ENCODE measurements at places on chromosomes 1 and 21.

DNA sequence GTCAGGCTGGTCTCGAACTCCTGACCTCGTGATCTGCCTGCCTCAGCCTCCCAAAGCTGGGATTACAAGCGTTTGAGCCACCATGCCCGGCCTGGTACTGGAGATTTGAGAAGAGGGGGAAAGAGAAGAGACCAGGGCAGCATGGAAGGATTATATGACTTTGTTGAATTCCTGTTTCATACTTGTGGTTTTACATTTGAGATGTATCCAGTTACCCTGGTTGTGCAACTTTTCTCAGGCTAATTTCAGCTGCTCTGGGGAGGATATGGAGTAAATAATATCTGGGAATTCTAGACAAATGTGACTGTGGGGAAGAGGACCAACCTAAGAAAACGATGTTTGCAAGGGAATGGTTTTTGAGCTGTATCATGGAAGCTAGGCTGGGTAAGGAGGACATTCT, 89.5 kb upstream of the GREM2 start:
- DNase-seq: no peak

- no peak for DNase-seq
Measured at GRCh38 chr1:153262070-153262366, 2.5 kb downstream of the LORICRIN start.

- no peak for DNase-seq
Measured at GRCh38 chr1:152451254-152451653, 37.2 kb upstream of the CRNN start.

GRCh38 chr1:189708674-189709073, 769.0 kb downstream of the BRINP3 start:
- DNase-seq: no peak

DNA sequence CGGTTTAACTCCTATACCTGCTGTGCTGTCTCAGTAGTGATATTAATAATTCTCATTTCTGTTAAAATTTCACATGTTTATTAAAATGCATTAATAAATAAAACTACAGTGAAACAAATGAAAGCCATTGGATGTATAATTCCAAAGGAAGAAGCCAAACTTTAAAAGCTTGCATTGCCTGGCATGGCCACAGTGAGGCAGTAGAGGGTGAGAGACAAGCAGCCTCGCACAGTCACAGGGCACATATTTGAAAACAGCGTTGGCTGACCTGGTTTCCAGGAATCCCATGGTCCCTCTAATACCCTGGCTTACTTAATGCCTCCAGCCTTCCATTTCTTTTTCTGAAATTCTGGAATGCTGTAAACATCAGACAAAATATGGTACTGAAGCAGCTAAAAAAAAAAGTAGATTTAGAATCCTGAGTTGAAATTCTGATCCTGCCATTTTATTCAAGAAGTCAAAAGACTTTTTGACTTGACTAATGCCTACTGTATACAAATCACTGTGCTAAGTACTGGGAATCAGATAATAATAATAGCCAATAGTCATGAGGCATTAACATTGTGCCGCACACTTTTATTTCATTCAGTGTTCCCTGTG, 6.7 kb upstream of the RNASEL start:
- peak; percentile 76 for DNase-seq

GRCh38 chr1:87878873-87879272, 550.2 kb downstream of the LMO4 start:
- DNase-seq: no peak

DNA sequence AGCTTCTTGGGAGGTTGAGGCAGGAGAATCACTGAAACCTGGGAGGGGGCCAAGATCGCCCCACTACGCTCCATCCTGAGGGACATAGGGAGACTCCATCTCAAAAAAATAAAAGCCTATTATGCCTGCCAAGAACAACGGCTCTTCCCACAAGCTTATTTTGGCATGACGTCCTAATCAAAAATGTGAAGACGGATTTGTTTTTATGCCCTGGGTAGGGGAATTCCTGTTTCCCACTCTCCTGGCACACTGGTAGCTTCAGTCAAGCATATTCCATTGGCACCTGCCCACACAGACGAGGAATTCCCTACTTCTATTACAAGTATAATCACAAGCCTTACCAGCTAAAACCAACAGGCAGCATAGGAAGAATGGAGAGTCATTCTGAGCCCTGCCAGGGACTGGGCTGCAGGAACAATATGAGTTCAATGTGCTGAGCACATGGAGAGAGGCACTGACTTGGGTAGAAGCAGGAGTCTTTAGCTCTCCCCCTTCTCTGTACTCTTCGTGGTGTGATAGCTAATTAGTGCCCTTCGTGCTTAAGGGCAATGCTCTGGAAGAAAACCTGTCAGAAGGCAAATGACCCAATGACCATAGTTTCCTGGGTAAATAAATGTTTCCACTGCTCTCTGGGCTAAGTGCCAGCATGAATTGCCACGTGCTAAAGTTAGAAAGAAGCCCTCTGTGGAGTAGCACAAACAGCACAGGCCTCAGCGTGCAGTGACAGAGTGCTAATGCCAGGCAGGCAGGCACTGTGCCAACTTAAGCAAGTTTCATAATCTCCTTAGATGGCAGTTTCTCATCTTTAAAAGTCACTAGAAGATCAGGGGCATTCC, 16.8 kb downstream of the TNFSF4 start:
- no peak for DNase-seq

- DNase-seq: peak; percentile 10
Measured at GRCh38 chr1:166884040-166884642, 8.1 kb upstream of the TADA1 start.

GRCh38 chr1:112698366-112699310, 8.3 kb downstream of the RHOC start:
- no peak for DNase-seq

DNA sequence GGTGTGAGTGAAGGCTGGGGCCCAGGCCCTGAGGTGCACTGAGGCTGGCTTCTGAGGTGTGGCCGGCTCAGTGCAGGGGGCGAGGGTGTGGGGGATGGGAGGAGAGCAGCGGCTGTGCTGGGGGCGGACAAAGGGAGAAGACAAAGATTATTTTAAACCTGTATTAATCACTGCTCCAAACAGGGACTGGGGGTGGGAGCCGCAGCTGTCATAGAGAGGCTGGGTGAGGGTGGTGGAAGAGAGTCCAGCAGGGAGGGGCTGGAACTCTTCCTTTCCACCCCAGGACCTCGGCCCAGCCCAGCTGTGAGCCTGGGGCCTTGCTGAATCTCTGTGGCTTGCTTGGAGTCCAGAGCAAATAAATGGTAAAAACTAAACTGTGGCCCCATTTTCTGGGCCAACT, 106.9 kb downstream of the KCND3 start:
- DNase-seq: no peak

GRCh38 chr1:119275145-119276134, 93.1 kb upstream of the HAO2 start:
- DNase-seq: peak; percentile 27

GRCh38 chr1:82346141-82346540, 545.4 kb downstream of the ADGRL2 start:
- DNase-seq: no peak

DNA sequence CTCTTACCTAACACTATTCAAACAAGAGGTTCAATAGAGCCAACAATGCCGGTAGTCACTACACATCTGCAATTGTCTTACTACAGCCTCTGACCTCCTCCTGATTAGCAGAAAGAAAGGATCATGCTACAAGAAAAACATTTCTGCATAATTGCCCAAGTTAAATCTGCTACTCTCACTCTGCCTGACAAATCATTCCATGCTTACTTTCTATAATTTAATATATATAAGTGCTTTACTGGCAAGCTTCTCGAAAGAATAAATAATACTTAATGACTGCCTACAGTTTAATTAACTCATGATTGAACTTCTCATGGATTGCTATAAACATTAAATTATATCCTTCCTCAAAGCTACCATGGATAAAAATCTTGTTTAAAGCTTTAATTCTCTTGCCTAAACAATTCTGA, 156.0 kb downstream of the SLC45A1 start:
- no peak for DNase-seq

- no peak for DNase-seq
Measured at GRCh38 chr1:222643606-222643937, 25.7 kb downstream of the MIA3 start.

DNA sequence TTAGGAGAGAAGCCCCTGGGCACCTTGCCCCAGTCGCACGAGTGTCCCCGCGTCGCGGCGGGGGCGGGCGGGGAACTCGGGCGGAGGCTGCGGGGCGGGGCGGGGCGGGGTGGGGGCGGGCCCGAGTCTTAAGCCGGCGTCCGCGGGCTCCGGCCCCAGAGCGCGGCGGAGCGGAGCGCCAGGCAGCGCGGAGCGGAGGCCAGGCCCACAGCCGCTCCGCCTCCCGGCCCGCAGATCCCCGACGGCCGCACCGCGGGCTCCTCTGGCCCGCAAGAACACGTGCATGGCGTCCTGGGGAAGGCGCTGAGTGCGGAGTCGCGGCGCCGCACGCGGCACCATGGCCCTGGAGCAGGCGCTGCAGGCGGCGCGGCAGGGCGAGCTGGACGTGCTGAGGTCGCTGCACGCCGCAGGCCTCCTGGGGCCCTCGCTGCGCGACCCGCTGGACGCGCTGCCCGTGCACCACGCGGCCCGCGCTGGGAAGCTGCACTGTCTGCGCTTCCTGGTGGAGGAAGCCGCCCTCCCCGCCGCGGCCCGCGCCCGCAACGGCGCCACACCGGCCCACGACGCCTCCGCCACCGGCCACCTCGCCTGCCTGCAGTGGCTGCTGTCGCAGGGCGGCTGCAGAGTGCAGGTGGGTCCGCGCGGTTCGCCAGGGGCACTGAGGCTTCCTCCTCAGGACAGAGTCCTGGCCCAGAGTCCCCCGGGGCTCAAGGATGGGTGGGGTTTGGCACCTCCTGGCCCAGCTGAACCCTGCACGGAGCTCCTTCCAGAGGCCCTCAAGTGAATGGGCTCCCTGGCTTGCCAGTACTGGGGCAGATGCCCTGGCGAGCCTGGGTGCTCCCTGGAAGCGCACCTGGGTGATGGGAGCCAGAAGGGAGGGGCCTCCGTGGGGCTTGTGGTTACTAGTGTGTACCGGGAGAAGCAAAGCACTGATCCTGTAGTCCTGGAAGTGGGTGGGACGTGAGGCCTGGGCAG, at the start of gene ESPN:
ESPN (plus strand) TSS at position 158 of the 975 bp plus-strand sequence; CDS start at position 338, 180 bp downstream.
- no peak for DNase-seq

DNA sequence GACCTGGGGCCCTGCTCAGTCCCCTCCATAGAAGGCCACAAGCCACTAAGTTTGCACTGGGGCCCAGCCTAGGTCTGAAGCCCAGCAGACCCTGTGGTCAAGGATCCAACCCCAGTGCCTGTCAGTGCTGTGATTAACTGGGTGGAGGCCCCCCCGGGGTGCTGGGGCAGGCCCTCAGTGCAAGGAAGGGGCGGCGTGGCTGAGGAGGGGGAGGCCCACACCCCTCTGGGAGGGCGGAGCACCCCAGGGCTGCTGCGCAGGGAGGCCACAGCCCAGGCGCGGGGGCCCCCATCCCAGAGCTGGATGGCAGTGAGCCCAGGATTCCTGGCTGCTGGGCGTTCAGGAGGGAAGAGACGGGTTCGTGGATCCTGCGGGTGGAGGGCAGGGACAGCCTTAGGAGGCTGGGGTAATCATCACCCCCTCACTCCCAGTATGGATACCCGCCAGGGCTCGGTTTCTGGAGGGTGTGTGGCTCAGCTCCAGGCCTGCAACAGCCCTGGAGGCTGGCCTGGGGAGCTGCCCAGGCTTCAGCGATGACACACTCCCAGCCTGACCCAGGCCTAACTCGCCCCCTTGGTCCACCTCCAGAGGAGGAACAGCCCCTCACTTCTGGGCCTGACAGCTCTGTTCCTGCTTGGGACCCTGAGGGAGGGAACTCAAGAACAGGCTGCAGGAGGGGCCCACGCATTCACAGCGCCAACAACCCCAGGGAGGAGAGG, 890 bp downstream of the GJC2 start:
- no peak for DNase-seq

DNA sequence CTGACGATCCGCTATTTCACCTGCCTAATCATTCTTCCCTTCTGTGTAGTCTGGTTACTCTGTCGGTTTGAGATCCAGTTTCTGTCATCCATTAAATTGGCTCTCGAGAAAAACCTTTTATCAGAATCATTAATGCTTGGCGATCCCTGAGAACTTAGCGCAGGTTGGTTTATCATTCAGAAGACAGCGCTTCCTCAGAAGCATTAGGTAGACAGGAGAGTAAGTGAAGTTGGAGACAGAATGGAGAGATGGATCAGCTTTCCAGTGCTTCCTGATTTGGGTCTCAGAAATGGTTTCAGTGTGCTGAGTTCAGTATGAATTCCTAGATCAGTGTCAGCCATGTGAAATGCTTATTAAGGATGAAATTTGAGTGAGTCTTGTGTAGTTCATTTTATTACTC, 1.3 kb downstream of the USP1 start:
- no peak for DNase-seq

DNA sequence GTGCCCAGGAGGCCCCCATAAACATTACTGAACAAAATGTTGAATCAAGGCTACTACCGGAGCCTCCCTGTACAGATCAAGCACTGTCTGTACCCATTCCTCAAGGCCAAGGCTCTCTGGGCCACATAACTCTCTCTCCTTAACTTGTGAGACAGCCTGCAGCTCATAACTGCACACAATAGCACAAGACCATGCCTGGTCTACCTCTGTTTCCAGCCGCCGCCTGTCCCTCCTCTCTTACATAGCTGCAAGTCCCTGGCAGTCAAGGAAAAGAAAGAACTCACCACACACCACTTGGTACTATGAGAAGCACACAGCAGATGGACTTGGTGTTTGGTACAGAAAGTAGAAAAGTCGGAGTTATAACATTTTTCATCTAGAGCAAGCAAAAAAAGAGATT, 91.1 kb downstream of the SSBP3 start:
- no peak for DNase-seq

DNA sequence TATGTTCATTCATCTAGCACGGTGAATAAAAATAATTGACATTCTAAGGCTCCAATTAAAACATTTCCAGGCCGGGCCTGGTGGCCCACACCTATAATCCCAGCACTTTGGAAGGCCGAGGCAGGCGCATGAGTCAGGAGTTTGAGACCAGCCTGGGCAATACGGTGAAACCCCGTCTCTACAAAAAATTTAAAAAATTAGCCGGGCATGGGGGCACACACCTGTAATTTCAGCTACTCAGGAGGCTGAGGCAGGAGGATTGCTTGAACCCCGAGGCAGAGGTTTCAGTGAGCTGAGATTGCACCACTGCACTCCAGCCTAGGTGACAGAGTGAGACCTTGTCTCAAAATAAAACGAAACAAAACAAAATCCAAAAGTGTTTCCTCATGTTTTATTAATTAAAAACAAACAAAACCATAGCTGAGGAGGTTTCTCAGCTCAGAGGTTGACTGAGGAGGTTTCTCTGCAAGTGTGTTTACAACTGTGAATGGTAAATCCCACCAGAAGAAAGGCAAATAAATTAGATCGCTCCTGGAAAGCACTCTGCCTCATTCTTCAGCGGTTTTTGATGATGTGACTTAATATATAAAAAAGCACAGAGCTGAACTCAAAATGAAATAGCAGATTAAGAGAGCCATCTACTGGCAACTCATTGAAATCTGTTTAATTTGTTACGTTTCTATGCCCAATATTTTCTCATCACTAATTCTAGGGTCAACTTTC, 37.7 kb upstream of the ATG4C start:
- DNase-seq: no peak

GRCh38 chr21:42189431-42189830, 29.5 kb upstream of the ABCG1 start:
- DNase-seq: no peak

GRCh38 chr1:209171151-209171550, 412.4 kb upstream of the CAMK1G start:
- no peak for DNase-seq

Data from stimulated activated CD4-positive, alpha-beta T cell treated with anti-CD3 and anti-CD28 coated beads, Interleukin-4, amount 100 ng/mL, for 24 hours (primary cell).